Liver (tissue), 10 donors: ENCODE measurements at places on chromosomes 12 and 14. TPM values are rescaled to one million over a fixed set of nuclear protein-coding genes. Genes with fewer than 3 reads are reported as not detected.

DNA sequence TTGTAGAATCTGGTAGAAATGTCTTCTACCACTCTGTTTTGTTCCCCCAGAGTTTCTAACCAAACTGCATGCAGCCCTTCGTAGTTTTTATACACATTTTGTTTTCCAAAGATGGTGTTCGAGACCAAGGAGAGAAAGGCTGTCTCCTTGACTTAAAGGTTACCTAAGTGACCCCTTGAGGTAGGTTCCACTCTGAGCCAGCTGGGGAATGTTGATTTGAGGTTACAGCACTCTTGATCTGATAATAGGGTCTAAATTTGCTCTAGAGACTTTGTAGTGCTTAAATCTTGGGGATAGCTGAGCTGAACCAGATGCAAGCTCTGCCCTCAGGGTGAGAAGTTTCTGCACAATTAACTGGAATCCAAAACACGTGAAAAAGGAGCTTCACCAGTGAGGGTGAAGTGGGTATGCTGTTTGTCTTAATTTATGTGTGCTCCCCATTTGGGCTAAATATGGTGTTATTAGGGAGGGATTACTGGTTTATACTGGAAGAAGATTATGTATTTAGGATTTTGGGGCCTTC lies 3.1 kb downstream of the TMBIM6 start:
- DNase-seq: no peak
- H3K36me3 ChIP-seq: no peaks in the 10 kb centered on the region
- H3K27ac ChIP-seq: no peak overlapping the region
- H3K4me3 ChIP-seq: peak overlapping the region; percentile 4

The HOXC9 gene
- total RNA-seq: not detected

The KCNH5 gene
- total RNA-seq: not detected

DNA sequence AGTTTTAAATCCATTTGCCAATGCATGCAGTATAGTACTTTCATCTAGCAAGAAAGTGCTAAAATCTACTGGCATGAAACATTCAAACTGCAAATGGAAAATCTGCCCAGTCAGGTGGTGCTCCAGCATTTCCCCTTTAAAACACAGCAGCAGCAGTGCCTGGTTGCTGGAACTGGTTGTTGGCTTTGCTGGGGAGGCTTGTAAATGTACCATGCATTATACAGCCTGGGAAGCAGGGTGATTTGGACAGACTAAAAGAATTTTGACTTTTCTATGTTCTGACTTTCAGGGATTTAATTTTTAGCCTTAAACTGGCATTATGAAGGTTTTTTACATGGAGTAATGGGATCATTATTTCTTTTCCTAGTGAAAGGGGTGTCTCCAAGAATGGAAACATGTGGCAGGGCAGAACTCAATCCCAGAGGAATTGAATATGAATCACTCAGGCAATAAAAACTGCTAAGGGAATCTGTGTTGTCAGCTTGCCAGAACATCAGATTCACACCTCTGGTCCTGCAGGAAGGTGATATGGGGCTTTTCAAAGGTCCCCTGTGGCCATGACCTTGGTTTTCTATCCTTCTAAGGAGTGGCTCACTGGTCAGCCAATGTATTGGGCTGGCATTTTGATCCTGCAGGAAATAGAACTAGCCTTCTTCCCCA lies 9.0 kb upstream of the PAX9 start:
- H3K27ac ChIP-seq: no peak overlapping the region
- H3K27me3 ChIP-seq: peaks cover 20% of the 10 kb centered on the region
- no peaks in the 10 kb centered on the region for H3K36me3 ChIP-seq
- H3K4me1 ChIP-seq: peaks cover 6% of the 10 kb centered on the region
- H3K4me3 ChIP-seq: no peak overlapping the region

GRCh38 chr14:105013150-105013785 lies 7.6 kb downstream of the CDCA4 start:
- H3K4me3 ChIP-seq: no peak overlapping the region
- H3K4me1 ChIP-seq: no peaks in the 10 kb centered on the region
- DNase-seq: no peak
- H3K27ac ChIP-seq: no peak overlapping the region

DNA sequence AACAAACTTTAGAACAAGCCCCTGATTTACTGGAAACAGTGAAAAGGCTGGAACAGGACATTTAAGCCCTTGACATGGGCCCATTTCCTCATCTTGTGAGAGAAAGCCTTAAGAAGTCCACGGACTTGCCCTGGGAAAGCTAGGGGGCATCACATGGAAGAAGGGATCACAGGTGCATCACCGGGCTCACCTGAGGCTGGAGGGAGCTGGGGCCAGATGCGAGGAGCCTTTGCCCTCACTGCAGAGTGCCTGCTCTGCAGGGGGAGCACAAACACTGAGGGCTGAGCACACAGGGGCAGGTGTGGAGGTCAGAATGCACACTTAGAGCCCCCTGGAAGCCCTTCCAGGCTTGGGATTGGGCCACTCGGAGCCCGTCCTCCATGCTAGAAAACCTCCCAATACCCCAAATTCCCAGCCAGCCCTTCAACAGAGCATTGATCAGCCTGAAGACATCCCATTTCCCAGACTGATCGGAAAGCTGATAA lies 5.2 kb upstream of the KRT1 start:
- H3K36me3 ChIP-seq: no peaks in the 10 kb centered on the region
- H3K4me1 ChIP-seq: no peaks in the 10 kb centered on the region
- no peak overlapping the region for H3K4me3 ChIP-seq

GRCh38 chr12:25041006-25041741 lies 92.3 kb upstream of the BCAT1 start:
- H3K4me3 ChIP-seq: no peak overlapping the region
- H3K36me3 ChIP-seq: no peaks in the 10 kb centered on the region
- H3K27ac ChIP-seq: no peak overlapping the region
- no peak for DNase-seq
- no peaks in the 10 kb centered on the region for H3K4me1 ChIP-seq

DNA sequence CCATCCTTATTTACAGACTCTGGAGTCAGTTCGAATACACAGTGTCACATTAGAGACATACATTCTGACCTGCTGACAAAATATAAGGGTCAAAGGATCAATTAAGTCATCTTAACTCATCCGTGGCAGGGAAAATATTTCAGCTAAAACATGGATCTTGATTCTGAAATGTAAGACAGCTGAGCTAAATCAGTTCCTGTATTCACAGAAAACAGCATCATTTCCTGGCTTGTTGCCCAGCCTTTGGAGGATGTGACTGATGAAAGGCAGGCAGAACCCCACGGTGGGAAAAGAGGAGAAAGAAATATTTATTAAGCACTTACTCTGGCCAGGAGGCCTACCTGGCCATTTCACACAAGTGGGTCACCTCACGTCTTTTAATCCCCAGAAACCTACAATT lies 101.9 kb downstream of the GAS2L3 start:
- H3K4me3 ChIP-seq: no peak overlapping the region
- no peak for DNase-seq
- no peak overlapping the region for H3K27ac ChIP-seq
- no peaks in the 10 kb centered on the region for H3K4me1 ChIP-seq
- no peaks in the 10 kb centered on the region for H3K36me3 ChIP-seq

DNA sequence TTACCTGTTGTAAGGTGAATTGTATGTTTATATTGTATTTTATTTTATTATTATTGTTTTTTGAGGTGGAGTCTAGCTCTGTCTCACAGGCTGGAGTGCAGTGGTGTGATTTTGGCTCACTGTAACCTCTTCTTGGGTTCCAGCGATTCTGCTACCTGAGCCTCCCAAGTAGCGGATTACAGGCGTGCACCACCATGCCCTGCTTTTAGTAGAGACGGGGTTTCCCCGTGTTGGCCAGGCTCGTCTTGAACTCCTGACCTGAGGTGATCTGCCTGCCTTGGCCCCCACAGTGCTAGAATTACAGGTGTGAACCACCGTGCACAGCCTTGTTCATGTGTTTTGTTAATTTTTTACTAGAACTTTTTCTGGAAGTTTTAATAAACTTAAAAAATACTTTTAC lies 3.8 kb downstream of the ATF7IP start:
- no peak for DNase-seq
- H3K4me3 ChIP-seq: no peak overlapping the region
- peaks cover 3% of the 10 kb centered on the region for H3K4me1 ChIP-seq

- H3K4me3 ChIP-seq: no peak overlapping the region
- no peaks in the 10 kb centered on the region for H3K4me1 ChIP-seq
- no peaks in the 10 kb centered on the region for H3K27me3 ChIP-seq
- no peaks in the 10 kb centered on the region for H3K36me3 ChIP-seq
- H3K27ac ChIP-seq: no peak overlapping the region
- DNase-seq: no peak
These were observed 26.9 kb downstream of the CRADD start for GRCh38 chr12:93704122-93704521.
